ENCODE measurements at places on chromosomes 12 and 14.

DNA sequence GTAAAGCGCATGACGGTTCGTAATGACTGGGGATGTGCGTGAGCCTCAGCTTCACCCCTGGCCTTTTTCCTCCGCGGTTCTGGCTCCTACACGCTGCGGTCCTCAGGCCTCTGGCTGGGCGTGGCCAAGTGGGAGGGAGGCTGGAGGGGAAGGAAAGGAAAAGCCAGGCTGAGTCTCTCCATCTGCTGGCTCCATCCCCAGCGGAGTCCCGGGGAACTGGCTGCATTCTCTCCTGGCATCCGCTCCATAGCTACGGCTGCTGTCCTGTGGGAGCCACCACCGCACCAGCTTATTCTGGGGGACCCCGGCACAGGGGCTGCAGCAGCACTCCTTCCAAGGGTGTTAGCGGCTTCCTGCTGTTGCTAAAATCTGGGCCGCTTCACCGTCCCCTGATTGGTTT is 68.2 kb upstream of the SLC24A4 start:
- peak; percentile 35 for DNase-seq

DNA sequence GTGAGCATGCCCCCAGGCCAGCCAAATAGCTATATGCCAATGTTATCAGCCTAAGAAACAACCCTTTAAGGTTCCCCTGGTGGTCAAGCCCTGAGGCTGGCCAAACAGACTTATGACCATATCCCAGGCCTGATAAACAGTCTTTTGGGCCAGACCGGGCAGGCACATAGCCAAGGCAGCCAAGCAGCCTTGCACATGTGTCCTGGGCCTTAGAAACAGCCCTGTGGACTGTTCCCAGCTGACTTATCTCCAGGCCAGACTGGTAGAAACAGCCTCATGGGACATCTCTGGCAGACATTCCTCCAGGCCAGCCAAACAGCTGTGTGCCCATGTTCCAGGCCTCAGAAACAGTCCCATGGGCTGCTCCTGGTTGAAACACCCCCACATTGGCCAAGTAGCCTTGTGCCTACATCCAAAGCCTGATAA is 295.0 kb upstream of the MGAT4C start:
- no peak for DNase-seq

DNA sequence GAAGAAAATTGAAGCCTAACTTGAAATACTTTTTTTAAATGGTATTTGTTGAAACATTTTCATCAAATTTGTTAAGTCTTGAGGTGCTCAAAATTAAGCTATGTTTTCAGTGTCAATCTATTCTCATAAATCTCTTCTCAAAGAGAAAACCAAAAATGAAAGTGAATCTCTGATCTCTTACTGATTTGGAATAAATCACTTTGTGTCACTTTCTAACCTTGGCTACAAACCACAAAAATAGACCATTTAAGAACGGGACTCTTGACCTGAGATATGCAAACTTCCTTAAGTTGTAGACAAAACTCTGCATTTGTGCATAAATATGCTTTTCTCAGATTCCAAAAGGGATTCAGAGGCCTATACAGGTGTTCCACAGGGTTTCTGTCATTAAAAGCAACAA is 192.9 kb downstream of the SEC23A start:
- DNase-seq, result no peak

DNA sequence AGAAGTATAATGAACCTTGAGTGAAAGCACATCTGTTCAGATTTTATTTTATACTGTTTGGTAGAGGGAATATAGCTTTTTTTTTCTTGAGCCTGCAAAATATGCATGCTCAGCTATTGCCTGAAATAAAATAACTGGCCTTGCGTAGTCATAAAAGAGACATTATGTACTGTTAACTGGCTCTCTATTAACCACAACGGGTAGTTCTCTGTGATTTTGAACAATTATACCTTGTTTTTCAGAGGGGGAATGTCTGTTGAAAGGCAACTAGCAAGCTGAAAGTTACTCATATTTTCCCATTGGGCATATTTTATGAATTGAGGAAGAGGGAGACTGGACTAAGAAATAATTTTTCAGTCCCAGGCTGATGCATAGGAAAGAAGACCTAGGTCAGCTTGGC is 62.6 kb downstream of the FIGNL2 start:
- no peak for DNase-seq

GRCh38 chr12:13275241-13276085 is 78.9 kb downstream of the EMP1 start:
- DNase-seq, result no peak

- DNase-seq, result no peak
These were observed 7.8 kb upstream of the CALM1 start for GRCh38 chr14:90388982-90389381.

- DNase-seq, result no peak
These were observed 38.5 kb upstream of the KCNK13 start for GRCh38 chr14:90023176-90023896.
